ENCODE measurements at places on chromosomes 7 and 10.

DNA sequence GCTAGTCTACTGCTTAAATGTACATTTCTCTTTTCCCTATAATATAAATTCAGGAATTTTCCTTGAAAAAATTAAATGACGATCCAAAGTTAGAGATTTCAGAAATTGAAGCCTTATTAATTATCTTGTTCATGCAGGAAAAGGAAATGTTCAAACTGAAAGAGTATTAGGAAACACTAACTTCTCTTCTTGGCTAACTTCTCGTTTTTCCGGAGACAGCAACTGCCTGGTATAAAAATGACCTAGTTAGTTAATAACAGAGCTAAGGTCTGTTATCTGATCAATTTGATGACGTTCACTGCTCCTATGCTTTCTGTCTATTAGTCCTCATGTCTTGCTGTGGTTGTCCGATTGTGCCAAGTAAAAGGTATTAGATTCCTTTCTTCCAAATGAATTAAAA, 212.5 kb downstream of the DGKB start:
- DNase-seq, result no peak

GRCh38 chr7:22296265-22296566, 60.7 kb downstream of the RAPGEF5 start:
- no peak for DNase-seq

DNA sequence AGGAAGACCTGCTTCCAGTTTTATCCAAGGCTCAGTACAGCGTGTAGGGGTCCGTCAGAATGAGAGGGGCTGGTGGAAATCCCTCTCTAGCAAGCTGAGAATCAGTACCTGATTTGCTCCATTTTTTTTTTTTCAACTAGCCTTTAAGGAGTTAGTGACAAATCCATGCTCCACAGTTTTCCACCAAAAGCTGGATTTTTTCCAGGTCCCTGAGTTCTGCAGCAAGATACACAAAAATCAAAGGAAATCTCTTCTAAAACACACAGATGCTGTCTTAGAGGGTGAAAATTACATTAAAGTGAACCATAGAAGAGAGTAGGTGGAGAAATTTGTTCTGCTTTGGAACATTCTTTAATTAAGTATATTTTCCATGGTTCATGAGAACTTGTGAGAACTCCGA, 30.4 kb downstream of the MDFIC start:
- no peak for DNase-seq

DNA sequence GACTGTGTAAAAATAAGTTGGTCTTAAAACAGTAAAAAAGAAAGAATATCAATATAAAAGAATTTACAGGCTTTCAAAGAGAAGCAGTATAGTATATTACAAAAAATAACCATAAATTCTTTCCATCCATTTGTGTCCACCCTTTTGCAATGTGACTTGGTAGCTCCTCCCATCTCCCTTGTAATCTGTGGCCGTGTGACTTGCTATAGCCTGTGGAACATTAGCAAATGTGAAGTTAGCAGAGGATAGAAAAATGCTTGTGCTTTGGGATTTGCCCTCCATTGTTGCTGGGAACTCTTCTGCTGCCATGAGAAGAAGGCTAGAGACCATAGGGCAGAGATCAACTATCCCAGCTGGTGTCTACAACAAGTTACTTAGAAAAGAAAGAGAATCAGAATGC, 30.2 kb downstream of the KLHL7 start:
- DNase-seq, result no peak

- no peak for DNase-seq
These were observed 11.0 kb downstream of the HECW1 start for GRCh38 chr7:43123457-43123856.

DNA sequence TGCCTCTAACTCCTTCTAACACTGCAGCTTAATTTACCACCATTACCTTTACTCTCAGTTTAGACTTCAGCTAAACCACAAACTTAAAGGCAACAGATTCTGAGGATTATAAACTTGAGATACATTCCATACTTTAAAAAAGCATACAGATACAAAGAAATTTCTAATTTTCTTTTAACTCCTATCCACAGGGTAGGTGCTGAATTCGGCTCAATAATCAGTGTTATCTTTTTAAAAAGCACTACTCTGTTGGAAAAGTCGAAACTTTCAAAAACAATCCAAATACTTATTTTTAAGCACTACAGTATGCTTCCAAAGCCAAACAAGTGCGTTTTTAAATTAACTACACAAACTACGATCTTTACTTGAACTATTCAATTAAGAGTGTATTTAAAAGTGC, 1.0 kb downstream of the SMNDC1 start:
- no peak for DNase-seq

- DNase-seq, result no peak
These were observed 194.6 kb downstream of the MLLT10 start for GRCh38 chr10:21728618-21729017.

GRCh38 chr10:13331646-13332045, 16.4 kb downstream of the SEPHS1 start:
- DNase-seq, result no peak

GRCh38 chr7:360454-361100, 70.6 kb downstream of the FOXL3 start:
- DNase-seq, result no peak

GRCh38 chr7:150398108-150398964, 19.2 kb downstream of the ZNF775 start:
- DNase-seq, result no peak

GRCh38 chr7:104758504-104758903, 255.5 kb upstream of the KMT2E start:
- no peak for DNase-seq

DNA sequence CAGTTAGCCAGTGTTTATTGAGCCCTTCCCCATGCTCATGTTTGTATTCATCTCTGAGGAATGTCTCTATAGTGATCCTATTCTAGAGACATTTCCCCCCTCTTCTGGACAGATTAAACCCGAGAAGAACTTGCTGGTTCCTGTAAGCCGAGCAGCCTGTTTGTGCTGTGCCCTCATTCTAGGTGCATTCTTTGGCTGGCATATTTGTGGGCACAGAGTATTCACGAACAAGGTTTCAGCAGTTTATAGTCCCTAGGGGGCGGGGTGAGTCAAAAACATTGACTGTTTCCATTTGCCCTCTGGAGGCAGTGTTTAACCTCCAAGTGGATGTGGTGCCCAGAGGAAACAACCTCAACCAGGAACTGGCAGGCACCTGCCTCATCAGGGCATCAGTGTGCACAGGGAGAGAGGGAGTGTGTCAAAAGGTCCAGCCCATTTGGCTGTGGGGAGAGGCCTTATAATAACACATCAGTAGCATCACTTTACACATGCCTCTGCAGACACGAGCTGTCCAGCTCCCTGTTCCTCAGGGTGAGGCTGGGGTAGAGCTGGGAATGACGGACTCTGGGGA, 273.3 kb upstream of the LRGUK start:
- peak; percentile 33 for DNase-seq

GRCh38 chr7:91137788-91138368, 126.4 kb upstream of the FZD1 start:
- DNase-seq, result no peak

DNA sequence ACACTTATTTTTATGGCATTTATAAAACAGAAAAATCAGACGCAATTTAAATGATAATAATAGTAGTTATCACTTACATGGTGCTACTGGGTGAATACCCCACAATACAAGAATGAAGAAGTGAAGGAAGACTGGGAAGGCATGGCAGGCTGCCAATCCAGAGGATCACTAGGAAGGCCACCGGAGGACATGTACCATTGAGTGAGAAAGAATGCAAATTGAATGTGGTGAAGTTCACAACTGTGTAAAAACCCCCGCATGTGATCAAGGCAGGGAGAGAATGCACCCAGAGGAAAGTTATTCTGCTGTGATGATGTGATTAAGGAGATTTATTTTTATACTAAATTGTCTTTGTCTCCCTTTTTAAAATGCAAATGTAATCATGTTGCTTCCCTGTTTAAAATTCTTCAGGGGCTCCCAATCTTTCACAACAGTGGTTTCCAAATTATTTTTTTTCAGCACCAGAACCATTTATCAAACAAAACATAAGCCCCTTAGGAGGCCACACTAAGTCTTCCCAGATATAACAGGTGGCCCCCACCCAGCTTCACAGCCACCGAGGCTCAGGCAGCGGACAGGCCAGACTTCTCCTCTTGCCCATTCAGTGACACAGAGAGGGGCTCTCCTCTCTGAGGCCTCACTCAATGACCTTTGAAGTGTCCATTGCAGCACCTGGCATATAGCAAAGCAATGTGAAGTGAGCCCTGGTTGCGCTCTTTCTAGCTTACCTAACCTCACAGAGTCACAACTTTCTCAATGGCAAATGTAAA, 59.6 kb downstream of the FRMPD2 start:
- DNase-seq, result no peak

DNA sequence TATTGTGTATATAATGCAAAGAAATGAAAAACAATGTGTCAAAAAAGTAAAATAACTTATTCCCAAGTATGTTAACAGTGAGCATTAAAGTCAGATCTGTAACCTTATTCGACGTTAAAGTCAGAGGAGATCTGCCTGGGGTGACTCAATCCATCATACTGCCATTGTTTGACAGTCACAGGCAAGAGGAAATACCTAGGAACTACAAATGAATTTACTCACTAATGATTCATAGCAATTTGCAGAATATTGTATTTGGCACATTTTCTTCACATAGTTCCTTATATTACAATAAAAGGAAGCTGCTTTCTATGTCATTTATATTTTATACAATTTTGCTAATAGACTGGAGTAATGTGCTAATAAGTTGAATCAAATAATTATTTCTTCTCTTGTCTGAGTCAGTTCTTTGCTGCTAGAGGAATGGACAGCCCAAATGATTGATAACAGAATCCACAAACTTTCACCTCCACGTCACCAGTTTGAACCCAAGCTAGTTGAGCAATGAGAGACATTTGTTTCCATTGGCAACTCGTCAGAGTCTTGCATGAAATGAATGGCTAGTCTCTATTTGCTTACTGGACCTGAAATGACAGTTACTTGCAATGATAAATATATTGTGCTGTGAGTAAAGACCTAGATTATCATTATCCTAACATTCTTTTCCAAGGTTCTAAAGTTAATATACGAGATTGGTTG, 48.5 kb upstream of the TMEM106B start:
- no peak for DNase-seq

DNA sequence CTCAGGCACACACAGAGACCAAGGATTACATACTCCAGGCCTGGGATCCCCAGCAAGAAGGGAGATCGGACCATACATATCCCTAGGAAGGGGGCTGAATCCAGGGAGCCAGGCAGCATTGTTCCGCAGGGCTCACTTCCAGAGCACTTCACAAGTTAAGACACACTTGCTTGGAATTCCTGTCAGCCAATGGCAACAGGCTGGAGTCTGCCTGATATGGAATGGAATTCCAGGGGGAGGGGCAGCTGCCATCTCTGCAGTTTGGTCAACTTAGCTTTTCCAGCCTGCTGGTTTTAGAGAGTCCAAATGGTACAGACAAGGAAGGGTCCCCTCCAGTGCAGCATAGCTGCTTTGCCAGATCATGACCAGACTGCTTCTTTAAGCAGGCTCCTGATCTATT, 290.0 kb upstream of the GLI3 start:
- DNase-seq, result no peak

- DNase-seq, result no peak
These were observed 10.3 kb upstream of the STK17A start for GRCh38 chr7:43572516-43573049.

DNA sequence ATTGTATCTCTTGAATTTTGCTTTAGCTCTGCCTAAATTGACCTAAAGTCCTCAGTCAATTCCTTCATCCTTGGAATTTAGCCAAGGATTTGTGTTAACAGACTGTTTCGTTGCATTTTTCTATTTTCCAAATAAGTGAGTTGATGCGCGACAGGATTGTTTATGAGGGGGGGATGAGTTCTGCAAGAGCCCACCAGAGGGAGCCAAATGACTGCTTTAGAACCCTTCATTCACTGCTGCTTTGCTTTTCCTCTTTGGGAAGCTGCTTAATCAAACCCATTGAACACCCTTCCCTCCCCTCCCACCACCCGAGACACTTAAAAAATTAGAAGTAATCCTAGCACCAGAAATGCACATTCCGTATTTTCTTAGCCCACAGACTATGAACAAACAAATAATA, 33.7 kb upstream of the PTF1A start:
- DNase-seq, result no peak

DNA sequence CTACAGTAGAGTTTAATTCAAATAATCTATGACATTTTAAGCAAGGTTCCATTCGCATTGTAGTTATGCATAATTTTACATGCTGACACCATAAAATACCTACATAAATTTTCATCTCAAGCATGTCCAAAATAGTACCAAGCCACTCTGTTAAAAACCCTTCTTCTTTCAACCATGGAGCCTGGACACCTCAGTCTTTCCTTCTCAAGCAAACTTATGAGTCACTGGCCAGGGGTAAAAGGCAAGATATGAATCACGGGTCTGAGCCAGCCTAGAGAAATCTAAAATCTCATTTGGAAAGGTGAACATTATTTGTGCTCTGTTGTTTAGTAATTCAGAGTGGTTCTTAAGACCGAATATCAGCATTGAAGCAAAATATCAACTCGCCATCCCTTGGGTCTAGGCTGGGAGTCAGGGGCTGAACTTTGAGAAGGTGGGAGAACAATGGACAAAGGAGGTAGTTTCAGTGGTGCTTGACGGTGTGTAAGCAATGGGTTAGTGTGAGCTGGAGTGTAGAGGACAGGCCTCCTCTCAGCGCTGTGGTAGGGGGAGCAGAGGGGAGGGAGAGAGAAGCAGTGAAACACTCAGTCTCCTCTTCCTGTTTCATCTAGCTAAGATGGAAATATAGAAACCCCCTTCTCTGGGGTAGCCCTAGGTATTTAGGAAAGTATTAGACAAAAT, 19.1 kb upstream of the GPAM start:
- no peak for DNase-seq

DNA sequence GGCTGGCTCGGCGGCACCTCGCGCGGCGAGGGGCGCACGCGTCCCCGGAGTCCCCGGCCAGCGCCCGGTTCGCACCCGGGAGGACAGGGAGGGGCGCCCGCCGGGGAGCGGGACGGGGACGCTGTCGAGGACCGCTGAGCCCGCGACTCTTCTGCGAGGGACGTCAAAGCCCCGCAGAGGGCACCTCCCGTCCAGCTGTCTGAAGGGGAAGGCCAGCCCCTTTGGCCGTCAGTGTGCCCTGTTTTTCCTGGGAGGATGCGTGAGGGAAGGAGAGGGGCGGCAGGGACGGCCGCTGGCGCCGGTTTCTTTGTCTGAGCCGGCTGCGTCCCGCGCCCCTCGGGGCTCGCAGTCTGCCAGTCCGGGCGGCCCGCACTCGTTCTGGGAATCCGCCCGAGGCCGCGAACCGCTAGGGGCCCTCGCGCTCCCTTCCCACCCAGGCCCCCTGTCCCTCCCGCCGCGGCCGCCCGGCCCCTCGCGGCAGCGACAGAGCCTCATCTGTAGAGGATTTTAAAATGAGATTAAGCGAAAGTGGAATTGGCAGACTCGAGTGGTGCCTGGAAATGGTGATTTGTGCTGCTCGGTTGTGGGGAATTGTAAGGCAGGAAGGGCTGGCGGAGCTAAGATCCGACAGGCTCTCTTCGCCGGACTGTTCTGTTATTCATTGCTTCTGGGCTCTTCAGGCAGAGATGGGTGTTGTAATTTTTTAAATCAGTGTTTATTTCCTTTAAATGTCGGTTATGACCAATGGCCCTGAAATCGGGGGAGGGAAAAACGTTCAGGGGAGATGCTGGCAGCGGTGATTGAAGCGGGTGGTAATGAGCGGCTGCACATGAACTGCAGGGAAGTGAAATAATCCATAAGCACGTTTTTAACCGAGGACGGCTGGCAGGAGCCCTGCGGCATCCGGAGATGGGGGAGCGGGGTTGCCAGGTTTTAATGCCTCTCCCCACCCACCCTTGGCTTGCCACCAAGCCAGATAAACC, 618 bp upstream of the RELN start:
- DNase-seq, result no peak

Measured in iPS DF 6.9 (cell line).